Suppressor macrophage treated with lipopolysaccharide for 4 hours (primary cell): ENCODE measurements at places on chromosomes 11 and 22.

DNA sequence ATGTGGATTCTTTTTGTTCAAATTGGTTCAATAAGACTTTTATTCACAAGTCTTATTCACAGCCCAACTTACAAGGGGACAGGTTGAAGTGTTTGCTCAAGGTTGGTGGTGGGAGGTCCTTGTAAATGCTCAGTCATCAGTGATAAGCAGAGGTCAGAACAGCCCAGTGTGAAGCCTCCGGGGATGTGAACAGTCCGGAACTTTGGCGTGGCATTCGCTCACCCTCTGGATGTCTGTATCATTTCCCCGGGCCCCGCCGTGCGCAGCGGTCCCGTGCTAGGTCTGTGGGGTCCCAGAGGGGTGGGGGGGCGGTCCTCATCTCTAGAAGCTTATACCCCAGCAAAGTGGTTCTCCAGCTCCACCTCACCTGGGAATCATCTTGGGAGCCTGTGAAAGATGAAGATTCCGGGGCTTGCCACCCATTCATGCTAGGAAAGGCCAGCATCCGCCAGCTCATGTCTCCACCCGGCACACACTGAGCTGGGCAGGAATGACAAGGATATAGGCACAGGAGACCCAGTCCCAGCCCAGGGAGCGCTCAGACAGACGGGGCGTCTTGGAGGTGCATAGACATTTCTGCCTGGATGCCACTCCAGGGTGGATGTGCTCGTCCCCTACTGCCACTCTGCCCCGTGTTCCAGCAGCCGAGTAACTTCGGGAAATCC, 327.5 kb downstream of the TBC1D22A start:
- no peak for DNase-seq

DNA sequence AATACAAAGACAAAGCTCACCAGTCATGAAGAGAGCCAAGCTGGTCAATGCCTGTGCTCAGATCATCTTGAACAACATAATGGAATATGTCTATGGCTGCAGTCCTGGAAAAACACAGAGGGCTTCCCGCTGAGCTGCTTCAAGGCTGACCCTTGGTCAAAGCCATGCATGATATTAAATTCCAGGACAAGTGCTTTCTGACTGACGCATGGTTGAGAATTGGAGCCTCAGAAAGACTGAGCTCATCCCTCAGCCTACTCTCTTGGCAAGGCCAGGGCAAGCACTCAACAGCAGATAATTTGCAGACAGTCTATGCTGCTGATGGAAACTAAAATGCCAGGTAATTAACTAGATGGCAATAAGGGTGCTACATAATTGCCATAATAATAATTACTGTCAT, 89.2 kb downstream of the GALNT18 start:
- DNase-seq = no peak

DNA sequence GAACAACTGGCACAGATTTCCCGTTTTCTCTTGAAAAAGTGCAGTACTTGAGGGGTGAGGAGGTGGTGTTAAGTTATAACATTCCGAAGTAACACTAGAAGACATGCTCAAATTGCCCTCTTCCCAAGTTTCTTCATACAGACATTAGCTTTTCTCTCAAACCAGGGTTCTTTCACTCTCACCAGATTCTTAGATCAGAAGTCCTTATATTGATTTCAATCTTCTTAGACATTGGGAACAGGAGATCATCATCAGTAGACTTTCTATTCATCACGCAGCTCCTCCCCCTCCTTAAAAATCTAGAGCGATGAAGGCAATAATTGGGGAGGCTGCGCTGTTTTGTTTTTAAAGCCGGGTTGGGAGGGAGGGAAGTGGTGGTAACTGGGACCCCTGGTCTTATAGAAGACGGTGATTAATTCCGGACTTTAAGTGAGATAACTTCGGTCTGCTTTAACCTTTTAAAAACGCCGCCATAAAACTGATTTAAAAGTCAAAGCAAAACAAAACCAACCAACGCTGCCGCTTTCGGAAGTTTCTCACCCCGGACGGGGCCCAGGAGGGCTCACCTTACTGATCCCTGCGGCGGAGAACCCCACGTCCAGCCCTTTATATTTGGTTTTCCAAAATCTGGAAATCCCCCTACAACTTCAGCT, 665 bp downstream of the USP28 start:
- DNase-seq = peak; percentile 11

DNA sequence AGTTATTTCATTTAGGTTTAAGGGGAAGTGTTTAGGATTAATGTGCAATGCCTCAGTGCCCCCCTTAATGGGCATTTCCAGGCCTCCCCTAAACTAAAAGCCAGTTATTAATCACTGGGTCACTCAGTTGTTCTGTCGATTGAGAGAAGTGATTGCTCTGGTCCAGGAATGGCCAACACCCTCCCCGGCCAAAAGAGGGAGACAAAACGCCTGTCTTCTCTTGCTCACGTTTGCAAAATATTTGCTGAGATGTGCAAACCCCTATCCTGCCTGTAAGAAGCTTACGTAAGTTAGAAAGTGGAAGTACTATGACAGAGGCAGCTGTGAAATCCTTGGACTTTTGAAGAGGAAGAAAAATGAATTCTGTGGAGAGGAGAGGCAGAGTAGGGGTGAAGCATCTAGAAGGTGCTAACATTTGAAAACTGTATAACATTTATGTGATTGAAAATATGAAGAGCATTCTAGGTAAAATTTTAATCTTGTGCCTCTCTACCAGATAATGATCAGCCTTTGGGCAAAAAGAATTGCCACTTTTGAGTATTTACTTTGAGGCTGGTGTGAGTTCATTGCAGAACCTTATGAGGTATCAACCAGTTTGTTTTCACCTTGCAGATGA, 37.7 kb downstream of the NTM start:
- peak; percentile 83 for DNase-seq

DNA sequence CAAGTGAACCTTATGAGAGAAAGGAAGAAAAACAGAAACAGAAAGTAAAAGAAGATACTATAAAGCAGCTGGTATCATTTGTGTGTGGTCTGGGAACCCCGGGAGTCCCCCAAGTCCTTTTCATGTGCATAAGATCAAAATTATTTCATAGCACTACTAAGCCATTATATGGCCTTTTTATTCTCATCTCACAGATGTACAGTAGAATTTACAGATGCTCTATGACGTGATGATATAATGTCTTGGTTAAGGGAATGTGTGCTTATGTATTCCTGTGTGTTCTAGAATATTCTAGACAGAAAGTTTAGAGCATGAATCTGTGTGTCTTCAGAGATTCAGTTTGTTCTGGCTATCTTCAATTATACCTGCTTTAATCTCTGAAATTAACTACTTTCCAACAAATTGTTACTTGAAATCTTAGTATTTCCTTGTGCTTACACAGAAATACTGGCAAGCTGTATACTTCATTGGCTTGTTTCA, 8.6 kb upstream of the TPP1 start:
- DNase-seq = no peak

- DNase-seq = no peak
Measured at GRCh38 chr11:1937616-1938342, 9.4 kb upstream of the MRPL23 start.

- DNase-seq = peak; percentile 19
Measured at GRCh38 chr22:23533328-23533762, 46.7 kb downstream of the IGLL1 start.

DNA sequence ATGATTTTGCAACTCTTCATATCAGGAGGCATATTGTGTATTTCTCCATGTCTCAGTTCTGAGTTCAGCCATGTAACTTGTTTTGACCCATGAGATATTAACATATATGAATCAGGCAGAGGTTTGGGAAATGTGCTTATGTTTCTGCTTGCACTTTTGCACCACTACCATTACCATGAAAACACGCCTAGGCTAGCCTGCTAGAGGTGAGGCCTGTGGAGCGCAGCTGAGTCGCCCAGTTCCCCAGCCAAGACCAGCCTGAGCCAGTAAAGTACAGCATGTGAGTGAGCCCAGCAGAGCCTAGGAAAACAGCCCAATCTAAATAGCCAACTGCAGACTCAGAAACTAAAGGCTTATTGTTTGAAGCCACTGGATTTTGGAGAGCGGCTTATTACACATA, 18.4 kb upstream of the MYOD1 start:
- no peak for DNase-seq

DNA sequence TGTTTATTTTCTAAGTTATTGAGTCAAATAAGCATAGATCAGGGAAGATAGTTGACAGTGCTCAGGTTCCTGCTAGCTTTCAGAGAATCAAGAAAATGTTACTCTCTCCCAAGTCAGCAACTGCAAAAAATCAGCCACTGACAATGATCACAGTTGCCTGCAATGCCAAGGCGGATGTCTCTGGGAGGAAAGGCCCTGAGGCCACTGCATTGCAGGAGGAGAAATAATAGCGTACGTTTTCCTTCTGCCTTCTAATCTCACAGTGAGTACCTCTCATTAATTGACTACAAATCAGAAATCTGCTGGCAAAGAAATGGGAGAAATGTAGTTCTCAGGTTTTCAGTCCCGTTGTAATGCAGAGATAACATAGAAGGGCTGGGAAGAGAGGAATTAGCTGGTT, 54.0 kb upstream of the SPON1 start:
- no peak for DNase-seq

DNA sequence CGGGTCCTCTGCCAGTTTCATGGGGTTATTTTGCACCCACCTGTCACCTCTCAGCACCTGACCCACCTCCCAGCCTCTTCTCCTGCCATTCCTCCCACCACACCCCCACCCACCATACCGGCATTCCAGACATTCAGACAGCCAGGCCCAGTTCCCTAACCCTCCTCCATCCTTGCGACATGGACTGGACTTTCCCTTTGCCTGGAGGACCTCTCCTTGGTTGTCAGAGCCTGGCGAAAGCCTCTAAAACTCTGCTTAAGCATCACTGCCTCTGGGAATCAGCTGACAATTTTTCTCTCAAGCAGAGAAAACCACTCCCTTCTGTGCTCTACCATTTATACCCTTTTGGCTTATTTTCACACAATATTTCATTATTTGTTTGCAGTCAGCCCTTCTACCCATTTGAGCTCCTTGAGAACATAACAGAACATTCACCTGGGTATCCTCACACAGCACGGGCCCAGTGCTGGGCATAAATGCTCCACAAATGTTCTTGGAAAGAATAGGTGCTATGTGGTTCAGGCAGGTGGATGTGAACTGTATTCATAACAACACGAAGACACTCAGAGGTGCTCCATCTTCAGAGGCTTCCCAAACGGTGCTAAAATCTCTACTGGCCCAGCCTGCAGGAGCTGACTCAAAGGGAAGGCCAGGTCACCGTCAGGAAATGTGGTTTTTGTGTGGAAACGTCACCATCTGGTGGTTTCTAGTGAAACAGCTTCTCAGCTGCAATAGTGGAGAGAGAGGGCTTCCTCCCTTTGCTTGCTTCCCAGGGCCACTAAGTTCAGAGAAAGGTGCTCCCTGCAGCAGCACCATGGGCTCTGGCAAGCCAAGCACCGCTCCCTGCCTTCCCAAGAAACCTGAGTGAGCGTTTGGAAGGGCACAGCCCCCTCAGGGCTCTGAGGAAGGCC, 10.4 kb downstream of the SPATA19 start:
- peak; percentile 18 for DNase-seq

- DNase-seq = no peak
Measured at GRCh38 chr11:73191151-73191550, 26.9 kb upstream of the P2RY2 start.

GRCh38 chr11:120539667-120540369, 28.3 kb downstream of the GRIK4 start:
- DNase-seq = no peak

GRCh38 chr22:37681001-37681424, 5.1 kb upstream of the NOL12 start:
- no peak for DNase-seq

DNA sequence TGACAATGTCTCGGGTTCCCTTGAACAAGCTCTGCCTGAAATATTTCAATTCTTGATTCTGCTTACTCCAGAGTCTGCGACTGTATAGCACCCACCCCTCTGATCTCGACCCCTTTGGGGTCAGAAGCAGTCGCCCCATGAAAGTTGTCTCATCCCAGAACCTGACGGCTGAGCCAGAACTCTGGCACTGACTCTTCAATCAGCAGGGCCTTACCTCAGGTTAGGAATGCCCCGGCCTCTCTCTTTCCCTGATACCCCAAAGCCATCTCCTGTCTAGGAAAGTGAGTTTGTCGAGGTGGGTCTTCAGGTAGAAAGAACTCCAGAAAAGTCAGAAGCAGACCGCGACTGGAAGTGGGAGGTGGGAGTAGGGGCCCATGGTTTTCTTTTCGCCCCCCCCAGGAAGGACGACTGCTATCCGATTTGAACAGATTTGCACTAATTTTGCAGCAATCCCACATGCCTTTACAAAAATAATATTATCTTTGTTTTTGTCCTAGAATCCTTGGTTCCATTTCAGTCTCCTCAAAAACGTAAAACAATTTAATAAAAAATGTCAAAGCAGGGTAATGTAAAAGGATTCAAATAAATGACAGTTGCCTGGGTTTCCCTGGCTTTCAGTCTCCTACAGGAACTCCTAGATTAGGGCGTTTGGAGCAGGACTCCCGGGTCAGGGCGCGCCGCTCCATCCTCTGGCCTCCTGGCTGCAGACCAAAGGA, 898 bp upstream of the ROBO3 start:
- DNase-seq = no peak

DNA sequence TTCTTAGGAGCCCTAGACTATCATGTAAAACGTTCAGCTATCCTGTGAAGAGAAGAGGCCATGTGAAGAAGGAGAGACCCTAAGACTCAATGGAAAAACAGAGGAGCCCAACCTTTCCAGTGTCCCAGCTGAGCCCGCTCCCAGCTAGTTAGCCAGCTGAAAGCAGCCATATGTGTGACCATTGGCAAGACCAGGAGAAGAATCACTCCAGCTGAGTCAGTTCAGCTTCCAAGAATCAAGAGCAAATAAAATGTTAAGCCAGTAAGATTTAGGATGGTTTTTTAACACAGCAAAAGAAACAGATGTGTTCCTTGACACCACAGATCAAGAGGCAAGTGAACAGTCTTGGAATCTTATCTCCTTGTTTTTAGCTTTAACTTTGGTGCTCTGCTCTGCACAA, 108.0 kb downstream of the CCDC81 start:
- DNase-seq = no peak

- DNase-seq = no peak
Measured at GRCh38 chr11:128777369-128778011, 83.6 kb downstream of the FLI1 start.

GRCh38 chr11:102843489-102843888, at the start of gene MMP3:
MMP3 (minus strand) TSS chr11:102843609; CDS start chr11:102843546, 63 bp downstream.
- DNase-seq = no peak

DNA sequence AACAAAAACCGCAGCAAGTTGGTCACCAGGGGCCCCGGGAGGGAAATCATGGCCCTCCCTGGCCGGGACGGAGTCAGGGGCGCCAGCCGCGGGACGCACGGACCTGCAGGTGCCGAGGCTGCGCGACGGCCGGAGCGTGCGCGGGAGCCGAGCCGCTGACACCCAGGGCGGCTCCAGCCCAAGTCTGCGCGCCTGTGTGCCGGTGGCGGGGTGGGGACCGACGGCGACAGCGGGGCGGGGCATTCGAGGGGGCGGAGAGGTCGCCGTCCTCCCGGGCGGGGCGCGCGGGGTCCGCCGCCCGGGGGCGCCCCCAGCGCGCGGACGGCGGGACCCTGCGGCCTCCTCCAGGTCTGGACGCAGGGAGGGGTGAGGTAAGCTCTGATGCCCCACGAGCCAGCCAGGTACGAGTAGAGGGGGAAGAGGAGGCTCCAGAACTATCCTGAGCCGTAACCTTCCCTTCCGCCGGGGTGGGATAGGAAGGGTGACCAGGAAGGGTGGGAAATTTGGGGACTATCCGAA, at the start of gene ESAM:
TSS of gene ESAM (minus strand) at position 186 of the 519 bp plus-strand sequence. CDS start at position 50, 136 bp downstream.
- DNase-seq = peak; percentile 39
